ENCODE measurements at places on chromosomes 2 and 18. TPM values are rescaled to one million over a fixed set of nuclear protein-coding genes. Genes with fewer than 3 reads are reported as not detected.
A peak's percentile ranks its signal among the peaks of the same experiment; 100 is the strongest.

DNA sequence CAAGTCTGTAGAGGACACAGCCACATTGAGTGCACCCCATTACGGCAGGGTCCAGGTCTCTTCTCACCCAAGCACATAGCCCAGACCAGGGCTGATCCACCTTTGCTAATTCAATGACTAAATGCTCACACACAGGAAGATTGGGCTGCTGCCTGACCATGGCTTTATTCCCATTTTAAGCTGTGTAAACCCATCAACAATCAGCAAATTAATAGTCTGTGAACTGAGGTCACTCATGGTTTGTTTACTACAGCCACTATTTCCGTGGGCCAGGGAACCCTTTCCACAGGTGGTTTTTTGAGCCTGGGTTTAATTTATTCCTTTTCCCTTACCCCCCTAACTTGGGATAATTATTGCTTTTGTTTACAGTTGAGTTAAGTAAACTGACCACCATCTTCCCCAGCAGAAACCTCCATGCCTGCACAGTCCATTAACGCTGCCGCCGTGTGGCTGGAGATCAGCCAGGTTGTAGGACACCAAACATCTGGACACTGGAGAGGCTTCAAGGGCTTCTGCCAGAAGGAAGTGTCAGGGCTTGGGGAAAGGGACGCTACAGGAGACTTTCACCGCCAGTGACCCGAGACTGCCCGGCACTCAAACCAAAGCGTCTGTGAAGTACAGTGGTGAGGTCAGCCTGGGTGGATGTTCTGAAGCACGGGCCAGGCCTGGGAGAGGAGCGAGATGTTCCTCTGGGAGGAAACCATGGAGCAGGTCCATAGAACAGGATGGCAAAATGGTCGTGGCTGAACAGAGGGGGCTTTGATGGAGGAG is 282.9 kb downstream of the DYSF start:
- no peak for DNase-seq

- DNase-seq = no peak
Measured at GRCh38 chr18:79620576-79621165, 58.9 kb upstream of the CTDP1 start.

DNA sequence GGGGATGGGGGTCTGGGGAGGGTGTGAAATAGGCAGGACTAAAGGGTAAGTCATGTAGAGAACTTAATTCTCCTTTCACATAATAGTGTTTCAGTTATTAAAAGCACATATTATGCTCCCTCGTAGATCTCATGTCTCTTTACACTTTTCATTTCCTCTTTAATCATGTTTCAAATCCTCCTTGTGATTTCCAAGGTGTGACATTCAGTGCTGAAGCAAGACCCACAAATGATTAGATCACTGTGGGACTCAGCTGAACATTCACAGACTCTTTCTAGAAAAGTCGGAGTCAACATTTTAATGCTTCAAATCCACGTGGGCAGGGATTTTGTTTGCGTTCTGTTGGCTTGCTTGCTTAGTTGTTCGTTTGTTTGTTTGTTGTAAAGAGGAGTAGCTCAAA is 34.7 kb upstream of the CALCRL start:
- DNase-seq = no peak

DNA sequence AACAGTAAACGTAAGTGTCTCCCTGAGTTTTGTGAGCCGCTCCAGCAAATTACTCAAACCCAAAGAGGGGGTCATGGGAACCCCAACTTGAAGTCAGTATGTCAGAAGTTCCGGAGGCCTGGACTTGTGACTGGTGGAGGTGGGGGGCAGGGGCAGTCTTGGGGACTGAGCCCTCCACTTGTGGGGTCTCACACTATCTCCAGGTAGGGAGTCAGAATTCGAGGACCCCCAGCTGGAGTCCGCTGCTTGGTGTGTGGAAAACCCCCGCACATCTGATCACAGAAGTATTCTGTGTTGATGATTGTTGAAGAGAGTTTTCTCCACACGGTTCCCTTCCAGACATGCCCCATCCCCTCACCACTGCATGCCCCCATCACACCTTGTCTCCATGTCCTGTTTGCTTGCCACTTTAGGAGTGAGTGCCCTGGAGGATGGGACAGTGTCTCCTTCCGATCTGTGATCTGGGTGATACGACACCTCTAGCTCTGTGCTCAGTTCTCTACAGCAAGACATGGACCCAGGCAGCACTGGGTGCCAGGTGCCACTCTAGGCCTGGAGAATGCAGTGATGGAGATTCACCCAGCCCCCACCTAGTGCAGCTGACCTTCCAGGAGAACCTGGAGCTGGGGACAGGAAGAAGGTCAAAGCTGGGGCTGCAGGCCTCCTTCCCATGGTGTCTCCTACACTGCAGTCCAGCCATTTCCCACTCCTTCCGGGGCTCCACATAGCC is 85.6 kb downstream of the TFCP2L1 start:
- DNase-seq = no peak

- peak; percentile 43 for DNase-seq
Measured at GRCh38 chr2:74333175-74333574, 10.0 kb downstream of the SLC4A5 start.

DNA sequence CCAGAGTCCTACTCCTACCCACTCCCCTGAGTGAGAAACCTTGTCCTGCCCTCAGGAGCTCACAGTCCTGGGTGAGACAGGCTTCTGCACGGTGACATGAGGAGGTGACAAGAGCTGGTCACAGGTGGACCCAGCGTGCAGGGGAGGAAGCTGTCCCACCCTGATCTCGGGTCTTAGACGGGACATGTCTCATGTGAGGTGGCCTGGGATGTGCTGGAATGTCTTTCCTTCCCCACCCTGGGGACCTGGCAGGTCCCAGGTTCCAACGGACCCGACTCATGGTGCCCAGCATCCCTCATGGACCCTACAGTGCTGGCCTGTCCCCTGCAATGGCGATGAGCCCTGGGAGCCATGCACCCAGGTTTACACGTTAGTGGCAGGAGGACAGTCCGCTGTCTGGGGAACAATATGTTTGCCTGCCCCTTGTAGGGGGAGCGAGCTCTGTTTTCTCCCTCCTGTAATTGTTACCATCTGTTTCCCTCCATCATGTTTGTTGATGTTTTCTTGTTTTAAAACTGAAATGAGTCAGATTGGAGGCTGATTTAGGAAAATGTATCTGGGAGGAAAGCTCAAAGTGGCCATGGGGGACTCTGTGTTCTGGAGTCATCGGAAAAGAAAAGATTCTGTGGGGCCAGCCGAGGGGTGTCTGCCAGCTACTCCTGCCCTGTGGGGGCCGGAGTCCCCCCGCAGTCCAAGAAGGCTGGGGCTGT is 238.1 kb downstream of the KLHL29 start:
- no peak for DNase-seq

DNA sequence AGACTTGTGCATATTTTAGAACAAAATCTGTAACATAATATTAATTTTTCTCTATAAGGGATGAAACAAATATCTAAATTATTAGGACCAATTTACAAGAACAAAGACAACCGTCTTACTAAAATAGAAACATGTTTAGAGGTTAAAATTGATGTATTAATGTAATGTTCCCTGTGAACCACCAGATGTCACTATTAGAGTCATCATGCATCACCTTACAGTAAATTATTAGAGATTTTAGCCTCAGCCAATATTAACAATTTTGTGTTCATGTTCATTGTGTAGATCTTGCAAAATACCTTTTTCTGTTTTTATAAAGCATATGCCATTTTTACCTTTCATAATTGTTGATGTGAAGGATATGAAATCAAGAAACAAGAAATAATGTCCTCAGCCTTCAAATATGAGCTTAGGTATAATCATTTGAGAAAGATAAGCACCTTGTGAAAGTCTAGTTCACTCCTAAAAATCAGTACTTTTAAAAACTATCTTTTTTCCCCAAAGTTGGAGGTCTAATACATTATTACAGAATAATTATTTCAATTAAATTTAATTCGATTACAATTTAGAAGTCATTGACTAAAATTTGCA is 344.3 kb upstream of the KCNH7 start:
- no peak for DNase-seq

DNA sequence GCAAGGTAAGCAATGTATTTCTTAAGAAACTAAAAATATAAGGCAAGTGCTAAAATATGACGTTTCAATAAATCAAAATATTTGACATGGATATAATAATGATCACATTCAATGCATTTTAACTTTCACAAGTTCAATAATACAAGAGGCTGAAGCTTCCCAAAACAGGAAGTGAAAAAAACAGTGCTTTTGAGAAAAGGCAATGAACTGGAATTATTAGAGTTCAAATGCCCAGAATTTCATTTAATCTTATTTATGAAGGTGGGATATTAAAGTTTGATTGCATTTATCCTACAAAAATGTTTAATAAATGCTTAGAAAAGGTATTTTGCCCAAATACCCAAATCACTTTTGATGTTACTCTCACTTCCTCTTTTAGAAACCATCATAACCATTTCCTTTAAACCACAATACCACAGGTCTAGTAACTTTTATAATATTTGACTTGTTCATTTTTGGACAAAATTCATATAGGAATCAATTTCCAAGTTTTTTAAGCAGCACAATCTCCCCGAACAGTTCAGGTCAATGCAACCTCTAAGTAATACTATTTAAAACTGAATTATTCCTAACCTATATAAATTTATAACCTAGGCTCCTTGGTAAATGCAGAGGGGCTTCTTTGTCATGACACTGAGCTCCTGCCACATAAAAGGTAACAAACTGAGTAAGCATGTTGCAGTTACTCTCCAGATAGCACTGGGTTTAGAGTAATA is 2.1 kb downstream of the NCKAP1 start:
- no peak for DNase-seq

- no peak for DNase-seq
Measured at GRCh38 chr2:54666634-54667265, 56.7 kb upstream of the EML6 start.

DNA sequence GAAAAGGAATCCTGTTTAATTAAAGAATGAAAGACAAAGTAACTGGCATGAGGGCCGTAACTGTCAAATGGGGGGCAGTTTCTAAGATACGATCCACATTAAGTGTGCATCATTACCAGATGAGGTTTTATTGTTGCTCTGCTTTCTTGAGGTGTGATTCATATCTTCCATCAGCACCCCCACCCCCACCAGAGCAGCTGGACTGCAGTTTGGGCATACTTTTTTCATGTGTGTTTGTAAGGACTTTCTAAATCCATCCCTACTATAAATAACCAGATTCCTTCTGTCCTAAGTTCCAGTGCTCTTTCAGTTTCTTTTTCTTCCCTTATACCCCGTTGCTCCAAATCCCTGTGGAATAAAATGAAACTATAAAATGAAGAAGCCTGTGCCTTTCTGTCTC is 142.1 kb downstream of the CDCA7 start:
- DNase-seq = peak; percentile 7

DNA sequence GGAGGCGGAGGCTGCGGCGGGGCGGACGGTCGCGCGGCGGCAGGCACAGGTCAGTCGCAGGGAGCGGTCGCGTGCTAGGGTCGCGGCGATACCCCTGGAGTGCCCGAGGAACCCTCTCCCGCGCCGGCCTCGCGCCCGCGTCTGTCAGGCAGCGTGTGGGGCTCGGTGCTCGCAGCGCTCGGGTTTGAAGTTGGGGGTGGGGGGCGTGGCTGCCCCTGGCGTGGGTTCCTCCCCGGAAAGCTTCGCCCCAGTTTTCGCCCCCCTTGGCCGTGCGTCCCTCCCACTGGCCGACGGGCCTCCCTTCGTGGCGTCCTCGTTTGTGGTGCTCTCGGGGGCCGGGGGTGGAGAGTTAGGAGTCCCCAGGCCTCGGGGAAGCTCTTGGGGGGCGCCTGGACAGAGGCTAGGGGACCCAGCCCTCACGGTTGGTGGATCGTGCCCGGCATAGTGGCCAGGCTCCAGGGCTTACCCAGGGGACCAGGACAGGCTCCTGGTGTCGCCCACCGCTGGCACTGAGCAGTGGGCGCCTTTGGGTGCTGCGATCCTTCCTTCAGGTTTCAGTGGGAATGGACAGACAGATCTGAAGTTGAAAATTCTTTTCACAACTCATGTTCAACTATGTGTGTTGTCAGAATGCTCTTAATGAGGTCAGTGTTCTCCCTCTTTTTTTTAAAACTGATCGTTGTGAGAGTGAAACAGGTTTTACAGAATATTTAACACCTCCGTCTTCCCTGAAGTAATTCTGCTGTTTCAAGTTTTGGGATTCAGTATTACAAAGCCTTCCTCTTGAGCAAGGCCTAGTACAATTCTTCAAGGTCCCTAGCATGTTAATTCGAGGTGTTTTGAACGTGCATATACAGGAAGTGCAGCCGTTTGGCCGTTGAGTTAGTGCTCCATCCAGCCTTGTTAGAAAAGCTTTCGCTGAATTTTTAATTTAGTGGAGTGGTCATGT is 604 bp downstream of the RALBP1 start:
- peak; percentile 76 for DNase-seq

- DNase-seq = no peak
Measured at GRCh38 chr2:38301969-38302702, 74.9 kb downstream of the ATL2 start.

GRCh38 chr18:3132700-3133099 is 87.1 kb downstream of the MYOM1 start:
- no peak for DNase-seq

DNA sequence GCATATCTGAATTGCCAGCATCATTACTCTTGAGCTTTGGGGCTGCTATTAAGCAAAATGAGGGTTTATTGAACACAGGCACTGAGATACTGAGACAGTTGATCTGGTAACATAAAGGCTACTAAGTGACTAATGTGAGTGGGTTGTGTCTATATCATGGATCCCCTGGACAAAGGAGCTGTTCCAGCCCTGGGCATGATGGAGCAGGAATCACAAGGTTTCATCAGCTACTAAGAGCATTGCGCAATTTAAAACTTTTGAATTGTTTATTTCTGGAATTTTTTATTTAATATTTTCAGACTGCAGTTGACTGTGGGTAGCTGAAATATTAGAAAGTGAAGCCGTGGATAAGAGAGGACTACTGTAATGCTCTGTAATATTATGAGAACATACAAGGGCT is 73.5 kb downstream of the MGAT5 start:
- DNase-seq = no peak

DNA sequence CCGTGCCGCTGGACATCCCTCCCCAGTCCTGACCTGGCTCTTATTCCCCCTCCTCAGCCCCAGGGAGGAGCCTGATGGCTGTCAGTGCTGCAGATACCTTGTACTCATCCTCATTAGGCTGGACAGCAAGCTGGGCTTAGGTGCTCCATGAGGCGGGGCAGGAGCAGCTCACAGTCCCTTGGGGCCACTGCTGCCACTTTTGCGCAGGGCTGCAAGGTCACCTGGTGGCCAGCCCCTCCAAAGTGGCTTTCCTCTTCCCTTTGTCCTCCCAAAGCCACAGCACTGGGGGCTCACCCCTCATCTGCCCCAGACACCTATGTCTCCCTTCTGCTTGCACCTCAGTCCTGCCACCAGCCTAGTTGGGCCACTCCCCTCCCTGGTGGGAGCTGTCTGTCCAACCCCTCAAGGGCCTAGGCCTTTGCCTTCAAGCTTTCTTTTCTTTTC is 60.8 kb downstream of the FAM168B start:
- DNase-seq = no peak

The TOGARAM2 gene
- total RNA-seq = 2.3 TPM

The SFT2D3 gene
- 3.9 TPM for total RNA-seq

The TLK1 gene
- total RNA-seq = 53.9 TPM

The GCG gene
- not detected for total RNA-seq

The PTGR3 gene
- total RNA-seq = 21.1 TPM

The WNT6 gene
- total RNA-seq = 0.25 TPM

The CRACDL gene
- total RNA-seq = 0.09 TPM

The SGPP2 gene
- 2.8 TPM for total RNA-seq

The REG1B gene
- total RNA-seq = not detected

The KCTD18 gene
- total RNA-seq = 15.2 TPM

The RGPD8 gene
- total RNA-seq = 13.6 TPM
